ENCODE measurements at places on chromosomes 2 and 18.

GRCh38 chr2:134426721-134427120 is 172.8 kb downstream of the MGAT5 start:
- DNase-seq, result no peak

- DNase-seq, result no peak
These were observed 26.0 kb downstream of the ADRA2B start for GRCh38 chr2:96090196-96090926.

GRCh38 chr2:96536445-96537065 is at the start of gene ARID5A:
Gene ARID5A, plus strand, starts transcription at chr2:96536752. Its CDS starts 75 bp downstream, at chr2:96536827.
- peak; percentile 86 for DNase-seq

GRCh38 chr2:205245652-205246051 is 436.6 kb upstream of the NRP2 start:
- no peak for DNase-seq

DNA sequence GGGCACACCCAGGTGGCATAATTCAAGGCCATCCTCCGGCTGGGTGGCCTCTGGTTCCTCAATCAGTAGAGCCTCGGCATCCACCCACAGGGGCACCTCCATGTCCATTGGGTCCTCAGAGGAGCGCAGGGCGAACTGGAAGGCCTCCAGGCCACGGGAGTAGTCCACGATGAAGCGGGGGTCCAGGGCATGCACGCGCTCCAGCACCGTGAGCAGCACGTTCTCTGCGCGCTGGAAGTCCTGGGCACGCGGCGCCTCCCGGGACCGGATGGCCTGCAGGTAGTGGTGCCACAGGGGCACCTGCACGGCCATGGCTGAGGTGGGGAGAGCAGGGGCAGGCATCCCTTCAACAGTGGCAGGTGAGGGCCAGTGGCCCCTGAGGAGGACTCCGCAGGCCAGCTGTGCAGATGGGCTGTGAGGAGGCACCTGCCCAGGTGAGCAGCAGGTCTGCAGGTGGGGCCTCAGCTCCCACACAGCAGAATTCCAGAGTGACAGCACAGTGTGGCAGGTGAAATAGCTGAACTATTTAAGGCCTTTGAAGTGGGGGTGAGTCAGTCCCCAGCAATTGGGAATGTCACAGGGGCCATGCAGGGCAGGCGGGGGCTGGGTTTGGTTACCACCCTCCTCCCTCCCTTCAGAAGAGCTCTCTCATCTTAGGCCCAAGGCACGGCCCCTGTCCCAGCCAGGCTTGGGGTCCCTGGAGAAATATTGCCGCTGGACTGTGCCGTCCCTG is at the start of gene MAB21L4:
TSS of gene MAB21L4 (minus strand) at position 501 of the 733 bp plus-strand sequence. CDS start at position 342, 159 bp downstream.
- DNase-seq, result no peak

DNA sequence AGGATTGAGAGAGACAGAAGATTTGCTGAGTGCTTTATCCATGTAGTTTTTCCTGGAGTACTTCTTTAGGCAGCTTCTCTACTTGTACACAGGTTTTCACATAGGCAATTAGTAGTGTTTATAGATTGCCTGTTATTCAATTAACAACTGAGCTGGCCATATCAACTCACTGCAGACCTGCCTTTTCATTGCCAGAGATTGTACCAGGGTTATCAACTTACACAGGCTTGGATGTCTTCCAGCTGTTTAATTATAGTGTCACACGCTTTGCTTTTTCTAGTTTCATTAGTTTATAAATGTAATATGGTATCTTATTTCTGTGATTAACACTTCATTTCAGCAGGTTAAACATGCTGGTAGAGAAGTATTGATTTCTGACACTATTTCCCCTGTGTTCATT is 125.9 kb downstream of the GPD2 start:
- DNase-seq, result no peak

- DNase-seq, result no peak
These were observed 213.0 kb downstream of the TNS1 start for GRCh38 chr2:217789736-217790181.

DNA sequence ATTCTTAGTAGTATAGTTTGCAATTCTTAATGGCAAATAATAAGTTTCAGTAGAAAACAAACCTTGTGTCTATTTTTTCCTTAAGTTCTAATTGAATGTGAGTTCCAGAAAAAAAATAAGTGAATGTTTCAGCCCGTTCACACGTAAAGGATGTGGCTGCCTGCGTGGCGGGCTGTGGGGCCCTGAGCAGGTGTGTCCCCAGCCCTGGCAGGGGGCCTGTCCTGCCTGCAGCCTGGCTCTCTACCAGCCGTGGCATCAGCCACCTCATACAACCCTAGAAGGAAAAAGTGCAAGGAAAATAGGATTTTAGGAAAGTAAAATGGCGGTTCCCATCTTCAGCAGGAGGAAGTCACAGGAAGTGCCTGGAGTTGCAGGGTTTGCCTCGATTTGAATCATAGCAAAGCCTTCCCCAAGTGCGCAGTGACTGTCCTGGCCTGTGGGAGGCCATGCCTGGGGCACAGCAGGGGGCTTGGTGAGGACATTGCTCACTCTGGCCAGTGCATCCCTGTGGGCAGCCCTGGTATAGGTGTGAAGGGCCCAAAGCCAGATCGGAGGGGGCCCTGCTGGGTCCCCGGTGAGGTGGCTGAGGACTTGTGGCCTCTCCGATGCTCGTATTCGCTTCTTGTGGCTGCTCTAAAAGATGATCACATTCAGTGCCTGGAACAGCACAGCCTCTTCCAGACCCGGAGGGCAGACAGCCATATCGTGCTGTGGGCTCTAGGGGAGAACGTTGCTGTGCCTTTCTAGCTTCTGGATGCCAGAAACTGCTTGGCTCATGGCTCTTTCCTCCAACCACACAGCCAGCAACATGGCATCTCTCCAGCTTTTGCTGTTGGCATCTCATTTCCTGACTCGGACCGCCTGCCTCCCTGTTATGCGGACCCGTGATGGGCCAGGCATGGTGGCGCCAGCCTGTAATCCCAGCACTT is 12.6 kb downstream of the DTYMK start:
- DNase-seq, result no peak

- no peak for DNase-seq
These were observed 7.9 kb upstream of the INPP4A start for GRCh38 chr2:98436734-98437133.

DNA sequence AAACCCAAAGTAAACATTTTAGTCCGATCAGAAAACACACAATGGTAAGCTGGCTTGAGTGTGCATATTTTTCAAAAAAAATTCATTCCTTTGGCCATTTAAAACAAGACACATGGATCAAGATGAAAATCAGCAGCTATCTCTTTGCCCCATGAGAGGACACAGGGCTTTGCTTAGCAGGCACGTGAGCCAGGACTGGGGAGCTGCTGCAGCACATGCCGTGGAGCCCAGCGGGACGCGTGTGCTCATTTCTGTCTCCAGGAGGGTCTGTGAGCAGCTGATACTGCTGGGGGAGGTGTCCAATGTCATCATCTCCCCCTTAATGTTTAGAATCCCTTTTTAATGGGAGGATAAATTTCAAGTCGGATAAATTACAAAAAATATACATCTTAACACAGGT is 49.8 kb upstream of the CNGA3 start:
- DNase-seq, result no peak

GRCh38 chr2:100271210-100271609 is 51.1 kb downstream of the LONRF2 start:
- DNase-seq, result no peak

DNA sequence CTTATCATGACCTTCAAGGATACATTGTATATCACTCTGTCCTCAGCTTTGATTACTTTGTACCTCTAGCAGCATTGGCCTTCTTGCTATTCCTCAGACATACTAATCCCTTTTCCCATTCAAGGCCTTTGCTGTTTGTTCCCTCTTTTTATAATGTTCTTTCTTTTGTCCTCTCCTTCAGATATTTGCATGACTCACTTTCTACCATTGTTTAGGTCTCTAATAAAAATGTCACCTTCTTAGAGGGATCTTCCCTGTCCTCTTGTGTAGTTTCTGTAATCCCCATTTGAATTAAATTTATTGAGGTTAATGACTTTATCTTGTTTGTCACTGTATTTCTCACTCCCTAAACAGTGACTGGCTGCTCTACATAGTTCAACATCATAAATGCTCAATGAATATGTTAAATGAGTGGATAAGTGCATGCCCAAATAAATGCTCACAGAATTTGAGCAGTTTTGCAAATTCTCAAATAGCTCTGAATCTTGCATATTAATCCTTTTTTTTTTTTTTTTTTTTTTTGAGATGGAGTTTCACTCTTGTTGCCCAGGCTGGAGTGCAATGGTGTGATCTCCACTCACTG is 135.9 kb downstream of the AGPS start:
- no peak for DNase-seq

DNA sequence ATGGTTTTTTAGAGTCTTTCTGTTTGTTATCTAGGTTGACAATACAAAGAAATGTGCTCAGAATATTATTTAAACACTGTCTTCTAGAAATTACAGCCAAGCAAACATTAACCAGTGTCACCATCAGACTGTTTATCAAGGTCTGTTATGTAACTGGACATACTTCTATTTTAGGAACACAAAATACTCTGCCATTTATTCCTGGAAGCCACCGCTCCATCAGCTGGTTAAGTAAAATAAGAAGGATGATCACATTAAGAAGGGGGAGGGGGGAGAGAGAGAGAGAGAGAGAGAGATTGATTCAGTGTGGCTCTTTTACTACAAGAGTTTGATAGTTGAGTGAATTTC is 47.9 kb downstream of the MBP start:
- no peak for DNase-seq

DNA sequence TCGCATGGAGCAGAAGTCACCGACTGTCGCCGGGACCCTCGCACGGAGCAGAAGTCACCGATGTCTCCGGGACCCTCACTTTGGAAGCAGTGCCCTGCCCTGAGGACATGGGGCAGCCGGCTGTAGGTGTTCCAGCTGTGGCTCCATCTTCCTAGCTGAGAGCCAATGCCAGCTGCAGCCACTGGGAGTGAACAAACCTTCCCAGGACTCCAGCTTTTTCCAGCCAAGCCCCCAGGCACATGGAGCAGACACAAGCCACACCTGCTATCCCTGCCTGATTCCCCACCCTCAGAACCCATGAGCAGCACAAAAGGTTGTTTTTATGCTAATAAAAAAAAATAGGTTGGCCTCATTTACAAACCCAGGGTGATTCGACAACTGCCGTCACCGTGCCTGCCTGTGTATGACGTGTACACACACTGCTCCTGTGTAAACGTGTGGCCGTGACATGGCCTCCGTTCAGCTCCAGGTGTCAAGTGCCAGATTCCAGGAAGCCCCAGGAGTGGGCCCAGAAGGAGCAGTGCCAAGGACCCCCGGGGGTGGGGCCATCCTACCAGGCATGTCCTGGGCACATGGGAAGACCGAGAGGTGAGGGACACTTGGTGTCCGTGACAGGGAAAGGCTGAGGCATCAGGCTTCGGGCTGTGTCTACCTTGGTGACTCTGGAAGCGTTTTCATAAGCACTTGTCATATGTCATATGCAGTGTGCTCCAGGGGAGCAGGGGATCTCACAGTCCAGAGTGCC is 91.5 kb downstream of the EIPR1 start:
- DNase-seq, result no peak

- DNase-seq, result no peak
These were observed 23.5 kb upstream of the C18orf32 start for GRCh38 chr18:49510393-49511115.

DNA sequence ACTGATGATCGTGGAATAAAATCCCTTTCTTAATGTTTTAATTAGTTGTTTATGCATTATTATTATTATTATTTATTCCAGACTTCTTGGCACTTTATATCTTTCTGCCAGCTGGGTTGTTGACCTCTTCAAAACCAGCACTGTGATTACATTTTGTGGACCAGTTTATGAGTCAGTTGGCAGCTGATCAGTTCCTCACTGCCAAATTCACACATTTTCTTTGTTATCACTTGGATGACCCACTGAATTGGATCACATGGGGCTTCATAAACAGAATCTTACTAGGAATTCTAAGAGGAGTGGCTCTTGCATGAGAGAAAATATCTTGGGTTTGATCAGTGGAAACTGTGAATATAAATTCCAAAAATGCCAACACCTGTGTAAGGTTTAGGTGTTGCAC is 321.8 kb upstream of the SPRED2 start:
- DNase-seq, result no peak

- no peak for DNase-seq
These were observed 1082.6 kb upstream of the CELF4 start for GRCh38 chr18:38648179-38648578.

GRCh38 chr2:218290316-218291261 is 1.7 kb downstream of the TMBIM1 start:
- DNase-seq, result no peak

GRCh38 chr2:240250985-240251847 is 110.8 kb upstream of the OTOS start:
- no peak for DNase-seq

DNA sequence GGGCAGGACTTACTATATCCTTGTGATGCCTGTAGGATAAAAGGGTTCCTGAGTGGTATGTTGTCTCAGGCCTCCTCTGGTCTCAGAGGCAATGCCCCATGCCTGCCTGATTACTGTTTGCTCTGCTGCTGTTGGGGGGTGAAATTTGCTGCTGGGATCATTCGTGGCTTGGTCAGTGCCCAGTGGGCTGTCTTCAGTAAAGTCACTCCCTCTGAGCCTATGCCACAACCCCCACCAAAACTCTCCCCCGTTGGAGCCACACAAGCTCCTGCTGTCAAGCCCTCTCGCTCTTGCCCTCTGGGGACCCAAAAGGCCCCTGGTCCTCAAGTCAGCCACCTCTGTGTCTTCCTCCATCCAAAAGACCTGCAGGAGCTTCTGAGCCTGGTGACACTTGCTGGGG is 38.6 kb upstream of the TGIF1 start:
- no peak for DNase-seq

GRCh38 chr2:143451642-143452281 is 322.5 kb downstream of the ARHGAP15 start:
- no peak for DNase-seq

- peak; percentile 6 for DNase-seq
These were observed 158.6 kb upstream of the RBMS1 start for GRCh38 chr2:160652236-160652635.

- no peak for DNase-seq
These were observed 19.2 kb downstream of the DAW1 start for GRCh38 chr2:227890495-227891079.

DNA sequence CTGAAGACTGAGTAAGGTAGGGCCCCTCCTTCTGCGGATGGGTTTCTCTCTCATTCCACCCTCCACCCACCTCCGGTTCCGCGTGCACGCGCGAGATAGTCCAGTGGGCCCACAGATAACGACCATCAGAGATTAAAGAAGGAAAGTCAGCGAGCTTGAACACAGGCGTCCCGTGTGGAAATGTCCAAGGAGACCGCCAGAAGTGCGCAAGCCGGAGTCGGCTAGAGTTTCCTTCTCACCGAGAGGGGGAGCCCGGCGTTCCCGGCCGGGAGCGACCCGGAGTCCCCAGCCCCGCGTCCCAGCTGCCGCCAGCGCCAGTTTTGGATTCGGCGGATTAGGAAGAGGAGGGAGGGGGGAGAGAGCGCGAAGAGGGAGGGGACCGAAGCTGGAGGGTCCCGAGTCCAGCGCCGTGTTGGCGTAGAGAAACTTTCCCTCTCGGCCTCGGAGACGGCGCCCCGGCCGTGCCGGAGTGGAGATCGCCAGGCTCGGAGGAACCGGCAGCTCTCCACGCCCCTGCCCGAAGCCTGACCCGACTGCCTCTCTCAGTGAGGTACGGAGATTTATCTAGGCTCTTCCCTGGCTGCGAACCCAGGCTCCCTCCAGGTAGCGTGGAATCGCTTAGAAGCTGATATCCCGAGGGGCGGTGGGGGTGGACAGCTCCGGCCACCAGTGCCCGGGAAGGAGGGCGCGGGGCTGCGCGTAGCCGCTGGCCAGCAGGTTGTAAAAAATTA is at the start of gene GULP1:
TSS of gene GULP1 (plus strand) at position 258 of the 731 bp plus-strand sequence. CDS start 185,829 bp downstream, outside the sequence.
- DNase-seq, result no peak

- no peak for DNase-seq
These were observed 304.2 kb downstream of the FBXO15 start for GRCh38 chr18:73843455-73843854.

GRCh38 chr2:171553858-171554257 is 31.6 kb downstream of the CYBRD1 start:
- no peak for DNase-seq

- no peak for DNase-seq
These were observed 762 bp upstream of the GAD1 start for GRCh38 chr2:170815746-170816503.

Data from stimulated activated CD8-positive, alpha-beta memory T cell treated with anti-CD3 and anti-CD28 coated beads, Interleukin-4, amount 100 ng/mL, for 1 hour (primary cell).